ENCODE measurements at places on chromosomes 3 and 15. TPM values are rescaled to one million over a fixed set of nuclear protein-coding genes. Genes with fewer than 3 reads are reported as not detected.

SLC24A5 gene
- not detected for polyA plus RNA-seq

RTP1 gene
- not detected for polyA plus RNA-seq

GRCh38 chr3:150743508-150743907 is 19.5 kb downstream of the SIAH2 start:
- DNase-seq, result no peak

- DNase-seq, result no peak
These were observed 92.3 kb downstream of the TMEM212 start for GRCh38 chr3:171935261-171936123.

- DNase-seq, result no peak
These were observed 34.0 kb upstream of the PLOD2 start for GRCh38 chr3:146195030-146195429.

DNA sequence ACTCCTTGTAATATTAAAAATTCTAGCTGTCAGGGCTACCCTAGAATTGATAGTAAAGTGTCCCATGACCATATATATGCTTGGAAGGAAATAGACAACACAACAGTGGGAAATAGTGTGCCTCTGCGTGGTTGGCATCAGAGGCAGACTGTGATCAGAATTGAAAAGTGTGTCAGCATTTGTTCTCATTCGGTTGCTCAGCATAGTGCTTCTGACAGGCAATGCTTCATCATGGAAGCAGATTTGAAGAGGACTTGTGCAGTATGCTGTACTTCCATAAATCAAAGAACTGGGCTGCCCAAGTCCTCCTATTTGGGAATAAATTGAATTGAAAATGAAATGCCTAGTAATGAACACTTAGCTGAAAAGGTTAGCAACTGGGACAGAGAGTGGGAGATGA is 435.7 kb downstream of the DIPK2A start:
- no peak for DNase-seq

DNA sequence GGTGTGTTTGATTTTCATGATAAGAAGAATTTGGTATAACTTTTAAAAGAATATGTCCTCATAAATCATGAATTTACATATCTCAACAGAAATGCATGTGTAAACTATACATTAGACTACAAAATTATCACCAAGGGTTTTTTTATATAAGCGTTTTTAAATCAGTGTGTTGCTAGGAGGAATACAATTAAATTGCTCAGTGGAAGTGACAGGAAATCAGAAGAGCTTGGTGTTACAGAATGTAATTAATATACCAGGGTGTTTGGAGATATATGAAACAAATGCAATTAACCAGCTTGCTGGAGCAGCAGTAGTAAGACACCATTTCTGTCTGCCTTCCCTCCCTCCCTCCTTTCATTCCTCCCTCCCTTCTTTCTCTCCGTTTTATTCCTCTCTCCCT is 2.4 kb downstream of the ROBO2 start:
- DNase-seq, result no peak

DNA sequence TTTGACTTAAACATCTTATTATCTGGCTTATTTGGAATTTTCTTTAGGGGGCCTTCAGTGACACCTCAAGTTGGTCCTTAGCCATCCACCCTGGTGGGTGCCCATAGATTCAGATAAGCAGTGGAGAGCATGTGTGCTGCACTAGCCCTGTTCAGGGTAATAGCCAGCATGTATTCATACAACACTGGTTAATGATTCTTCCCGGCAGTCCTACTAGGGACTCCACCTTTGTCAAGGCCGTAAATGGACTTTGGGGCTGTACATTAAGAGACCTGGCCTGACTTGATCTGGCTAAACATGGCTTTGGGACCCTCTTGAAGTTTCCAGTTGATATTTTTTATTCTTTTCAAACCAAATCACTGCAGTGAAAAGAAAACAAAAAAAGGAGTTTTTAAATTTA is 125.8 kb downstream of the PTPRG start:
- no peak for DNase-seq
